ENCODE measurements at places on chromosomes 12 and 14.

DNA sequence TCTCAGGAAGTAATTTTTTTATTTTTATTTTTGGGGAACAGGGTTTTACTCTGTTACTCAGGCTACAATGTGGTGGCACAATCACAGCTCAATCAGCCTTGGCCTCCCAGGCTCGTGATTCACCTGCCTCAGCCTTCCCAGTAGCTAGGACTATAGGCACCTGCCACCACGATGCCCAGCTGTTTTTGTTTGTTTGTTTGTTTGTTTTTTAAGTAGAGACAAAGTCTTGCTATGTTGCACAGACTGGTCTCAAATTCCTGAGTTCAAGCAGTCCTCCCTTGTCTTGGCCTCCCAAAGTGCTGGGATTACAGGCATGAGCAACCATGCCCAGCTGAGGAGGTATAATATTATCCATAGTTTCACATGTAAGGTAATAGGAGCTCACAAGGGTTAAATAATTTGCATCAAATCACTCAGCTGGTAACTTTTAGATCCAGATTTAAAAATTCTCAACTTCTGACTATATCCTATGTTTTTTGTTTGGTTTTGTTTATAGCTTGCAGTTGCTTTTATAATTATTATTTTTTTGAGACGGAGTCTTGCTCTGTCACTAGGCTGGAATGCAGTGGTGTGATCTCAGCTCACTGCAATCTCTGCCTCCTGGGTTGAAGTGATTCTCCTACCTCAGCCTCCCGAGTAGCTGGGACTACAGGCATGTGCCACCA, 629.3 kb downstream of the DIO2 start:
- DNase-seq = no peak

- no peak for DNase-seq
Observed at GRCh38 chr12:24480766-24481449, 468.0 kb downstream of the BCAT1 start.

DNA sequence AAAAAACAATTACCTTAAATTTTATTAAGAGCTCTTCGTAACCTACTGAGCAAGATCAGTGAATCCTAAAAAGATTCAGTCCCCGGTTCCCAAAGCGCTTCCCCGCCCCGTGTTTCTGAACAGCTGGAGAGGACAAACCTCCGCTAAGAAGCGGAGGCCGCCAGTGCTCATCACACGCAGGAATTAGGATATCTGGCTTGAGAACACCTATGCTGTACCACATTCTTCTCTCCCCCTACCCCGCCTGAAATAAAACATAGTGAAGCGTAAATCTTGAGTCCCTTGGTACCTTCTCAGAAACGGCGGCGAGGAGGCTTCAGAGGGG, 774 bp upstream of the WDR20 start:
- no peak for DNase-seq

DNA sequence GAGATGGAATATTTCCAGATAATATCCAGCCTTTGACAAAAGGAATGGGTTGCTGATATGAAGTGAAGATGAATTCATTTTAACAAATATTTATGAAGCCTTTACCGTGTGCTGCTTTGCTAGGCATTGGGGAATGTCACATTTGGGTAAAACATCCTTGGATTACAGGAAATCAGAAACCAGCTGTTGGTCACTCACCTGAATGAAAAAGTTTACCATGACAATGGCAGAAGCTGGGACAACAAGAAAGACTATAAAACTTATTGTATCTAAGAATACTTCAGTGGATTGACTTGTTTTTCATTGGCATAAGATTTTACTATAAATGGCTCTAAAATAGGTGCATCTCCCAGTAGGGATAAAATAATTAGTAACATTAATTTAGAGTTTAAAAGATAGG, 19.7 kb downstream of the PPP4R4 start:
- DNase-seq = no peak

DNA sequence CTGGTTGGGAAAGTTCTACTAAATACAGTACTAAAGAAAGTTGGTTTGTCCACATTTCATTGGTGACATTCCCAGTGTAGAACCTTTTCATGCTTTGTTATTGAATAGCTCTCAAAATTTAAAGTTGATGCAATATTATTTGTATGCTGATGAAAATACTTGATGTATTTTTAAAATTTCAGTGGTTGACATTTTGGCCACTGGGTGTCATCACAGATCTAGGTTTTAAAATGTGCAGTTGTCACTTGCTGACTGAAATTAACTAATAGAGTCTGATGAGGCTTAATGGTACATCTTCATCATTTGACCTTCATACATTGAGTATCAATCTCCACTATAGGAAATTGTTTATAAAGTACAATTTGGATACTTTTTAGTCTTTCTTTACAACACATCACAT, 37.1 kb downstream of the CMAS start:
- DNase-seq = peak; percentile 12

- DNase-seq = no peak
Observed at GRCh38 chr12:29742646-29743045, 41.1 kb downstream of the TMTC1 start.

DNA sequence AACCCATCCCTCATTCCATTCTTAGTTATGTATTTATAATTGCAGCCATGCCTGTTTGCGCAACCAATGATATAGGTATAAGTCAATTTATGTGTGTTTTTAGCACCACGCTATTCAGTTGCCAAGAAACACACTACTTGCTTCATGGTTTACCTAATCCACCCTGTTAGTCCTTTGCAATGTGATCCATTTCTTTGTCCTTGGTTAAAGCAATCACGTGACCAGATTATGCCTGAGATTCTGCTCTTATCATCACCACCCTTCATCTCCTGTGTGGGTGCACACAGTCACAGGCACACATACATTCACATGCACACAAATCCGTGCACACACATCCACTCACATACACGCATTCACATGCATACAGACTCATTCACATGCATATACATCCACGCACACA, 52.3 kb upstream of the KCNA5 start:
- DNase-seq = no peak

DNA sequence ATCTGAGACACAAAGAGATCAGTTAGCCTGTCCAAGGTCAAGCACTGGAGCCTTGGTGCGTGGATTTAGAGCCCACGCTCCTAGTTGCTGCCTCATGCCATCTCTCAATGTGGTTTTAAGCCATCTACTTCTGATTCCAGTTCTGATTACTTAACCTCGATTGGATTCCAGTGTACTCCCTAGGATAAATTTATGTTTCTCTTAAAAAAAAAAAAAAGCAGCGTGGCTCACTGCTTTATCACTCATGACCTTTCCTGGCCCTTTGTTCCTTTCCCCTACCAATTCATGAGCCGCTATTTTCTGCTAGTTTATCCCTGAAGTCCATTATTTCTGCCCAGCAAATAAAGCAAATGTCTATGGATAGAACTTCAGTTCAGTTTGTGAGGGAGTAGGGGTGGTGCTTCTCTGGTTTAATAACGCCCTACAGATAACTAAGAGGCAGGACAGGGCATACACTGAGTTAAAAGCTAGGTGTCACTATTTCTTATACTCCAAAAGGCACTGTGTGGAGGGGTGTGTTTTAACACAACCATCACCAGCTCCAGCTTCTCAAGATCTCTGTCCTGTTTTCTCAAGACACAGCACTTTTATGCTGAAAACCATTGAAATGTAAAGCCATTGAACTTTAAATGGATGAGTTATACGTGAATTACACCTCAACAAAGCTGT, 9.8 kb upstream of the PARP11 start:
- no peak for DNase-seq

DNA sequence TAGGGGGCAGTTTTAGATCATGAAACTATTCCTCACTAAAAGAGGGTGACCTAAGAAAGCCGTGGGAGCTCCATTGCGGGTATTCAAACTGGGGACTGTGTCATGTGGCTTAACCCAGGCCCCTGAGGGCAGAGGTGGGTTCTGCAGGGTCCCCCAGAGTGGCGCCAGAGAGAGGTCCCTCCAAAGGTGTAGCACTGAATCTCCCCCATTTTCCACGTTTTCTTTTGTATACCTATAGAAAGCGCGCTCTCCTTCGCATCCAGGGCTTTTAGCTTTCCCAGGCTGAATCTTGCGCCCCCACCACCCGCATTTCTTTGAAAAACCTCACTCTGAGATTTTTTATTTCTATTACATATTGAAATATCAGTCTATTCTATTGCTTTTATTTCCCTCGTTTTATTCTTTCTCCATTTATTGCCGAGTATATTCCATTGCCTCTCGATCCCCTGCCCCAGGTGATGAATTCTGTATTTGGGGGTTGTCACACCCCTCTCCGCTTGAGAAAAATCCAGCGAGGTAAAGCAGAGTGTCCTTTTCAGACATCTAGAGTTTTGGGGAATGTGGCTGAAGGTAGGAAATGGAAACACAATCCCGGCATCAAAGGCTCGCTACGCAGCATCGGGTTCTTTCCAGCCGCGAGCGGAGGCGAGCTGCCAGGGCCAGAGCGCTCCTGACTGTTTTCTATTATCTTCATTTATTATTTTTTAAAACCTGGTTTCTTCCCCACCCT, 870 bp upstream of the HOXC13 start:
- DNase-seq = no peak

GRCh38 chr14:104676694-104677511, 12.5 kb upstream of the INF2 start:
- DNase-seq = peak; percentile 52

DNA sequence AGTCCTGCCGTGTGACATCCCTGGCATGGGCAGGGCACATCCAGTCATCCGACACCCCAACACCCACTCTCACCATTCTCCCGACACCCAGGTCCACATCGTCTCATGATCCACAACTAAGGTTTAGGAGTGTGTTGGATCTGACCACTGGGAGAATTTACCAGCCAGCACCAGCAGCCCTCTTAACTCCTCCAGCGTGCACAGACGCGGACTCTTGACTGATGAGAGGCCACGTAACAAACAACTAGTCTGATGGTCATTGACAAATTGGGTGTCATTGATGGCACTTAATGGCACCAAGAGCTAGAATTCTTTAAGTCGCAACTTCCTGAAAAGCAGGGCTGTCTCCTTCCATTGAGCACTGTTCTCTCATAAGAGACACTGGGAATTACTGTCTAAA, 203.0 kb upstream of the SFSWAP start:
- no peak for DNase-seq

GRCh38 chr12:95102916-95103671, 29.7 kb upstream of the NR2C1 start:
- no peak for DNase-seq

GRCh38 chr12:94114166-94114565, 34.2 kb upstream of the PLXNC1 start:
- DNase-seq = no peak

- DNase-seq = no peak
Observed at GRCh38 chr14:23457587-23458445, 11.7 kb upstream of the NGDN start.

GRCh38 chr12:100795174-100795799, 711 bp downstream of the ANO4 start:
- DNase-seq = no peak

DNA sequence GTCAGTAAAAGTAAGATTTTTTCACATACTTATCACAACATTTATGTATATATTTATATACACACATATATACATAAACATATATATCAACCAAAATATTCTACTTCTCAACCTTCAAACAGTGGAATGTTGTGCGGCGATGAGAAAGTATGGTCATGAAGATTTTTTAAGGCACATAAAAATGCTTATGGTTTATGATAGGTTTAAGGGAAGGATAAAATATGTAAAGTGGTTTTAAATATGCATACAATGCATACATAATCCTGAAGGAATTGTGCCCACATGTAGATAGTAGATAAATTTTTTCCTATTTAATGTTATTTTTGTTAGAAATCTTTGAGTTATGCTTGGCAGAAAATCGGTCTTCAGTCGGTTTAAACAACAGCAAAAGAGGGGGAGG, 182.7 kb downstream of the ANO6 start:
- DNase-seq = no peak

DNA sequence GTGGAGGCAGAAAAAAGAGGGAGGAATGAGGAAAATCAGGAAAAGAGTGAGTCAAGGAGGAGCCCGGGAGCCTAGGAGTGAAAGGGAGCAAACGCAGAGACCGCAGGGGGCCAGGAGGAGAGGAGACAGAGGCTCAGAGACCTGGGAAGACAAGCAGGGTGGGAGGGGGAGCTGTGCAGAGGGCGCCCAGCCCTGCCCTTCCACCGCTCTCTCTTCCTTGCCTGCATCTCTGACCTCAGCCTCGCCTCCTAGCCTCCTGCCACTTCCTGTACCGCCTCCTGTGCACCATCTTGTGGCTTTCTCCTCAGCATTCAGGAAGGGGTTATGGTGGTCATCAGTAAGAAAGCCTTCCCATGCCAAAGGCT, 1.3 kb downstream of the CLSTN3 start:
- DNase-seq = no peak

GRCh38 chr12:29224572-29224971, 75.5 kb downstream of the FAR2 start:
- no peak for DNase-seq

DNA sequence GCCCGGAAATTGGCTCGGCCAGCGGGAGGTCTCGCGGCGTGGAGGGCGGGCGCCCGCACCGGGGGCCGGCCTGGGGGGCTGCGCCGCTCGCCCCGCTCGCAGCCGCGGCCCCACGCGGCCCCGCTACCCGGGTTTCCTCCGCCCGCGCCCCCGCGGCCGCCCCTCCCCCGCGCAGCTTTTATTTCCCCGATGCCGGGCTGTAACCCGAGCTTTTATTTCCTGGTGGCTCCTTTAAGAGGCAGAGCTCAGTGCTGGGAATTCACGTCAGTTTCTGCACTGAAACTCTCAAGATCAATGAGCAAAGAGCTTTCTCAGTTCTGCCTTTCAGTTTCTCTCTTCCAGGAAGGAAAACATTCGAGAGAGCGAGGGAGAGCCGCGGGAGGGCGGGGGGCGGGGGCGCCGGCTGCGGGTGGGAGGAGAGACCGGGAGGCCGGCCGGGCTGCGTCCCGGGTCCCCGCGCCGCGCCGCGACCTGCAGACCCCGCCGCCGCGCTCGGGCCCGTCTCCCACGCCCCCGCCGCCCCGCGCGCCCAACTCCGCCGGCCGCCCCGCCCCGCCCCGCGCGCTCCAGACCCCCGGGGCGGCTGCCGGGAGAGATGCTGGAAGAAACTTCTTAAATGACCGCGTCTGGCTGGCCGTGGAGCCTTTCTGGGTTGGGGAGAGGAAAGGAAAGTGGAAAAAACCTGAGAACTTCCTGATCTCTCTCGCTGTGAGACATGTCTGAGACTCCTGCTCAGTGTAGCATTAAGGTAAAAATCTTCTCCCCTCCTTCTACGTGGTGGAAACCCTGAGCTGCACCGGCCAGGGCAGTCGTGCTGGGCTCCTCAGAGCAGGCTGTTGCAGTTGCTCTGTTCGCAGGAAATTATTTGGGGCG, at the start of gene ETV6:
Gene ETV6, plus strand, starts transcription at position 262 of the 873 bp plus-strand sequence. Its CDS starts 454 bp downstream, at position 716.
- peak; percentile 78 for DNase-seq

DNA sequence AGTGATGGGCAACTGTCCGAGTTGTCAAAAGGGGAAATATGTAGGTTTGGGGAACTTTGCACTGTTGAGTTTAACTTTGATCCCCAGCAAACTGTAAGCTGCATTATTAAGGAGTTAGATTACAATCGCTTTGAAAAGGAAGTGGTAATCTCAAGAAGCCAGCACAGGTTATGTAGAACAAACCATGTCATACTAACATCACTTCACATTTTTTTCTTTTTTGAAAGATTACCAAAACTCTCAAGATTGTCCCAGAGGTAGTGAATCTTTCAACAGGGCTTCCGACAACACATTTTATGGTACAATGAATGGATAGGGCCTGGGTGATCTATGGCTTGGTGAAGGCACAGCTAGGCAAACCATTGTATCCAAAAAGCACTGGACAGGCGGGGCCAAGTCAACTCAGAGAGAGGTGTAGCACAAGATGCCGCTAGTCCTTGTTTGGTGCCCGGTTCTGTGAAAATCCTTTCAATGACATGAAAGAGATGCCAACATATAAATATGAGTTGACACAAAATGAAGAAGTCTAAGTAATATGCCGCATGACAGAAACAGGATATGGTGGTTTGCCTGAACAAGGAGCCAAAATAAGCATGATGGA, 24.3 kb upstream of the PARP11 start:
- no peak for DNase-seq
